ENCODE measurements at places on chromosomes 2 and 18.

- peak; percentile 19 for DNase-seq
These were observed 31.1 kb downstream of the NAB1 start for GRCh38 chr2:190679813-190680591.

- DNase-seq, result no peak
These were observed 2.9 kb downstream of the ATP6V1B1 start for GRCh38 chr2:70938586-70938950.

DNA sequence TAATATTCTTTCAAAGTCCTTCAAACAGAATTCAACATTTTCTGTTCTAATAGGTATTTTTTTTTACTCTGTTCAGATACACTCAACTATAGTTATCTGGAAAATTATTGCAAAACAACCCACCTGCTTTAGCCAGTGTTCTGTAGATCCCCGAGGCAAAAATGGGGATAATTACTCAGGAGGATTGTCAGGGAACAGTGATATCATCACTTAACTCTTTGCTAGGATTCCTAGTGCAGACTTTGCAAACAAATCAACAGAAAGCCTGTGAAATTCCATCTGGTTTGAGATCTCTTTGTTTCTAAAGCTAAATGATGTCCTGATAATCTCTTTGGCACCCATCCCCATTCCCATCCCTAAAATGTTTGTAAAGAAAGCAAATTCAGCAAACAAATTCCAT, 413.6 kb upstream of the MEIS1 start:
- no peak for DNase-seq

DNA sequence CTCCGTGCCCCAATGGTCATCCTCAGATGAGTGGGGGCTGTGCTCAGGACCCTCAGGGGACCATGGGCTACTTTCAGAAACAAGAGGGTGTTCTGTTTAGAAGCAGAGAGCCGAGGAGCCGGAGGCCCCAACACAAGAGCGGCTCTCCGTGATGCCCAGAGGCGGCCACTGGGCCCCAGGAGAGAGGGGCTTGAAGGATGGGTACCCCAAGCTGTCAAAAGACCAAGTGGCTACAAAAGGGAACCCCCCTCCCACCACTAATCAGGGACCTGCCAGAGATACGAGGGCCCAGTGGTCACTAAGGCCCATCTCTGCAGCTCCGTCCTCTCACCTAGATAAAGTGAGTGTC, 93.6 kb downstream of the HDAC4 start:
- no peak for DNase-seq

DNA sequence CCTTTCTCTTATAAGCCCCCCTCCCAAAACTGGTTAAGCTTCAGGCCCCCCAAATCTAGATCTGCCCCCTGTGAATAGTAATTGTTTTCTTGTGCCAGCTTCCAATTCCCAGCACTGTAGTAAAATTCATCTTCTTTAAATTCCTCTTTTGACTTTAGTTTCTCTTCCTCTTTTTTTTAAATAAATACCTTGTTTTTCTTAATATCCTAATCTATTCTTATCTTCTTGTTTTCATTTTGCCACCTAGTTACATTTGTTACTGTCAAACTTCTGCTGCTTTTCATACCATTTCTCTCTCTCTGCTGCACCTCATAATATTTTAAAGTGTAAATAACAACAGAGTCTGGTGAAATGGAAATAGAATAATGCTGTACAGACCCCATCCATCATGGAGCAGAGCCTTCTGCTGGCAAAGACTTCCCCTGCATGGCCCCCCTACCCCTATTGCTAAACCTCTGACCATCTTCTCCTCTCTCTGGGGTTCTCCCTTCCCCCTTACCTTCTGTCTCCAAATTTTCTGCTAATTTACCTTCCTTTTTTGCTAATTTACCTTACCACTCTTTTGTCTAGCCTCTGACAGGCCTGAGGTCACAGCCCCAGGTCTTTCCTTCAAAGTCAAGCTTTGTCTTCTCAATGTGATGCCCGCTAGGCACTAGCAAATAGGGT, 94.9 kb upstream of the PAPOLG start:
- DNase-seq, result no peak

DNA sequence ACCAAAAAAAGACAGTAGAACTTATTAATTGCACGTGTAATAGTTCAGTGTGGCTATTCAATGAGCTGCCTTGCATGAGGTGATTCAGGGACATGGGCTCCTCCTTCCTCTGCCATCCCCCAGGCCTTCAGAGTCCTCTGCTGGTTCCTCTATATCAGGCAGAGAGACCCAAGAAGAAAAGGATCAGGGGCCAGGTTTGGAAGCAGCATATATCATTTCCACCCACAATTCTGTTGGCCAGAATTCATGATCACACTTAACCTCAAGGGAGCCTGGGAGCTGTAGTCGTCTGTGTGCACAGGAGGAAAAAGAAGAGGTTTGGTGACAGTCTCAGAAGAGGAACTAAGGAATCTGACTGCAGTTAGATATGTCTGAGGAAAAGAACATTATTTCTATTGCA, 114.0 kb upstream of the GLS start:
- DNase-seq, result no peak

- DNase-seq, result no peak
These were observed 23.2 kb downstream of the SPEG start for GRCh38 chr2:219457784-219458369.

GRCh38 chr18:29841631-29842030, 1200.9 kb downstream of the DSC3 start:
- DNase-seq, result no peak

DNA sequence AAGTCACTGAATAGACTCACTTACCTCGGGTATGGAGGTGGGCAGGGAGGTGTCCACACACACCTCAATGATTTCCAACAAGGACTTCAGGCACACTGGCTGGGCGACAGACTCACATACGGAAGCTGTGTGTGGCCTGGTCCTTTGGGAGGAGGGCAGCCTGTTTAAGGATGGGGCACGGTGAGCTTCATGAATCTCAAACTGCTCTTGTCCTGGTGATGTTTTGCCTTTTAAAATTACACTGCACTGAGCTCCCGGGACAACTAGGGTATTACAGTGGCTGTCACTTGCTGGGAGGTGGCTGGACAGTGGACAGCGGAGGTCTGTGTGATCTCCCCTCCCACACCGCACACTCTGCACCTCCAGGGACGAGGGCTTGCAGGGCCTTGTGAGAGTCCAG, 211.6 kb downstream of the SNTG2 start:
- DNase-seq, result no peak

DNA sequence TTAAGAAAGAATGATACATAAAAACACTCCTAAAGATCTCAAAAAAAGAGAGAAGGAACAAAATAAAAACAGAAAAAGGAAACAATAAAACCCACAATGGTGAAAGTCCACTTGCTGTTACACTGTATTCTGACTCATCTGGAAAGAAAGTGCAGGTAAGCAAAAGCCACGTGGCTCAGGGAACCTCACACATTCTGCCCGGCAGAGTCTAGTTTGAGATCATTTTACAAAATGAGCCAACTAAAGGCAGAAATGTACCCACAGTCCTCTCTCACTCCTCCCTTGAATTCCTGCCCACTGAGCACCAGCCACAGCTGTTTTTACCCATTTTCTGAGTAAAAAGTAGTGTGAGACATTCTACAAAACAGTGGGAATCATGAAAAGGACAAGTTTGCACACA, 10.0 kb downstream of the KCNH7 start:
- no peak for DNase-seq

- no peak for DNase-seq
These were observed 242.4 kb downstream of the LPIN1 start for GRCh38 chr2:11988691-11989353.

GRCh38 chr2:95275601-95276243, 1.5 kb downstream of the PROM2 start:
- DNase-seq, result no peak

- DNase-seq, result peak; percentile 14
These were observed 37.3 kb upstream of the TANK start for GRCh38 chr2:161122772-161123530.

DNA sequence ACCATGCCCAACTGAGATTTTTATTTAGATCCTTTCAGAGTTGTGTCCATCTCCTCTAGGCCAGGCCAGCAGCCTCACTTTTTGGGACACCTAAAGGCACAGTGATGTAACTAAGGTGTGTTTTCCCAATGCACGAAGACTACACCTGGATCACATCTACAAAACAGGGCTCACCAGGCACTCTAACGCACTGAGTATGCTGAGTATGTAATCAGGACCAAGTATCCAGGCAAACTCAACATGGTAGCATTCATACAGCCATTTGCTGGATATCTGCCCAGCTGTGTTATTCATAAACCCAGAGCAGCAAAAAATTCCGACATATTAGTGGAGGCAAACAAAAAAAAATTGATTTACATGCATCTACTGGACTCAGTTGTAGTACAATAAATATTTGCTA, 33.8 kb downstream of the LPIN2 start:
- DNase-seq, result no peak

- no peak for DNase-seq
These were observed 396.4 kb upstream of the TNP1 start for GRCh38 chr2:217256251-217256650.

- no peak for DNase-seq
These were observed 18.4 kb upstream of the VIT start for GRCh38 chr2:36677996-36678605.

GRCh38 chr2:107108556-107108955, 222.6 kb upstream of the ST6GAL2 start:
- DNase-seq, result no peak

GRCh38 chr18:73842795-73843394, 304.7 kb downstream of the FBXO15 start:
- DNase-seq, result peak; percentile 13

DNA sequence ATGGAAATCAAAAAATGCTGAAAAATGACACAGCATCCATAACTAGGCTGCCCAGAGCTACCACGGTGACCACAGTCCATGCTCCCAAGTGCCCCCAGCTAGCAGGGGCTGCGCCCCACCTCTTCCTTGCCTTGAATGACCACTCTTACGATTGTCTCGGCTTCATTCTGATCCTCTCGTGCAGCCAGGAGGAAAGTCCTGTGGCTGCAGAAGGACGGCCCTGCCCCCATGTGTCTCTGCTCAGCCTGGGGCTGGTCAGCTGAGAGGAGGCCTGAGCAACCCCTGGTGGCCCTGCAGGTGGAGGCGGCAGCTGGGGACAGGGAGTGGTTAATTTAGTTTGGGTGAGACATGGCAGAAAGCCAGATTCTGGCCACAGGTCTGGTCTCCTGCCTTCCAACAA, 54.3 kb downstream of the KCNF1 start:
- DNase-seq, result no peak

- DNase-seq, result no peak
These were observed 1.1 kb downstream of the DIPK1C start for GRCh38 chr18:74456017-74456348.

DNA sequence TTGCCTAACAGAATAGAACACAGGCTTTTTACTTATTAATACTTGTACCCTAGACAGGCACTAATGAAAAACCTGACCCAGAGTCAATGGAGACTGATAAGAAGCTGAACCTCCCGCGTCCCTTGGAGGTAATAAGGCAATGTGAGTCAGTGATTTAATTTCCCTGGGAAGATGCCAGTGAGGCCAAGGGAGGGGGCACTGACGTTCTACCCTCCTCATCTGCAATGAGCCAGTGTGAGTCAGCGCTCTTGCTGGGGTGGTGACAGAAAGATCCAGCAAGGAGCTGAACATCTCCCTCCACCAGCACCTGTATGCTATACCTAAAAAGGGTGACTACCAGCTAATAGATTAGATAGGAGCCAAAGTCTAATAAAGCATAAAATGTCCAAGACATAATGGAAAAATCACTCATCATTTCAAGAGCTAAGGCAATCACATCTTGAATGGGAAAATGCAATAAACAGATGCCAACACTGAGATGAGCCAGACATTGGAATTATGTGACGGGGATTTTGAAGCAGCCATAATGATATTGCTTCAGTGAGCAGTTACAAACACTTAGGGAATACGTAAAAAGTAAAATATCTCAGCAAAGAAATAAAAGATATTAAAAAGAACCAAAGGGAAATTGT, 116.9 kb downstream of the TPGS2 start:
- DNase-seq, result no peak

DNA sequence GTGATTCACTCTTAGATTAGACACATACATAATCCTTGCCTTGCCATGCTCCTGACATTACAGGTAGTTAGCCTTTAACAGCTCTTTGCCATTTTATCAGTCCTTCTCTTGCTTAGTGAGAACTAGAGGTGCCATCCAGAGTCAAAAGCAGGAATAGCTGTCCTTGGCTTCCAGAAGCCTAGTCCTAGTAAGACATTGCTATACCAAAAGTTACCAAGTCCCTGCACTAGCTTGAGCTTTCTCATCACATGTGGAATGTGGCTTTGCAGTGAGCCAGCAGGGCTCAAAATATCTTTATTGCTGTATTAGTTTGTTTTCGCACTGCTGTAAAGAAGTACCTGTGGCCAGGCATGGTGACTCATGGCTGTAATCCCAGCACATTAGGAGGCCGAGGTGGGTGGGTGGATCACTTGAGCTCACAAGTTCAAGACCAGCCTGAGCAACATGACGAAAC, 104.7 kb upstream of the NOSTRIN start:
- DNase-seq, result no peak

DNA sequence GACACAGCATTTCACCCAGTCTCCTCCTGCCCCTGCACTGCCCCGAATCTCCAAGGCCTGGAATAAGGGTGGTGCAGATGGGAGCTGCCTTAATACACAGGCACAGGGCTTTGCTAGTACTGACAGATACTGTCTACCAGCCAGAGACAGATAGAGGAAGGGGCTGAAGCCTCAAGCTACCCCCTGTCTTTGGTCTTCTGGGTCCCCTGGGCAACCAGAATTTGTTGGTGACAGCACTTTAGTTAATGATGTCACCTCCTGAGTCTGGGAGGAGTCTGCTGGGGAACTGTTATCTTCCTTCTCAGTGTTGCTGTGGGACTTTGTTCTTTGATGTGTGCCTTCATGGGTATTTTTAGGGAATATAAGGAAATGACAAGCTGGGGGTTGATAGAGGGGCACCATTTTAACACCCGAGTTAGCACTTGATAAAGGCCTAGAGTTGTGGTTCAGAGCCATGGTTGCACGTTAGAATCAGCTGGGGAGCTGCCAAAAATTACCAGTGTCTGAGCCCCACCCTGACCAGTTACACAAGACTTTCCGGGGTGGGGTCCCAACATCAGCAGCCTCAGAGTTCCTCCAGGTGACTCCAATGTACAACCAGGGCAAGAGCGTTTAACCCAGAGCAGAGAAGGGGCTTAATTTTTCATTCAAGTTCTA, 136.8 kb downstream of the SMAD7 start:
- no peak for DNase-seq

DNA sequence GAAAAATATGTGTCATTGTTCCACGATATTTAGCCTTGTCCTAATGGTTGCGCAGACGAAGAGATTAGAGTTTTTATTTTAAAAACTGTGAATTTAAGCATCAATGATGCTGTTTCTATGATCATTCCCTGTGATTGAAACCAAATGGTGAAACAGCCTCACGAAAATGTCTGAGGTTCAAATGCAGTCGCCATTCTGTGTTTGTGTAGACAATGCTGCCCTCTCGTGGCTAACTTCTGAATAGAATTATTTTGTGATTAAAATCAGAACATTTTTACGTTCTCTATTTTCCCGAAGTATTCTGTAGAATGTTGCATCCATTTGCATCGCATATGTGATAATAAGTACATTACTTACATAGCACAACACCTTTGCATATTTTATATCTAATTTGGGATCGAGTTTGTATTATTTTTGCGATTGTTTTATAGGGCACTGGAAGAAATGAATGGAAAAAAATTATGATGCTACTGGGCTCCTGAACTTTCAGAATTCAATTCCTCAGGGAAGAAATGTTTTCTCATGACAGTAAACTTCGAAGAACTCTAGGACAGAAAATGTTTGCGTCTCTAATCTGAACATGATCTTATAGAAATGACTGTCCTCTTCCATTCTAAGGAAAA, 54.8 kb upstream of the CREB1 start:
- peak; percentile 4 for DNase-seq

- DNase-seq, result peak; percentile 35
These were observed 1.6 kb downstream of the SMAD7 start for GRCh38 chr18:48949050-48949605.

GRCh38 chr2:46117994-46118393, 179.2 kb upstream of the EPAS1 start:
- DNase-seq, result no peak

Data from stimulated activated naive CD4-positive, alpha-beta T cell treated with Interleukin-2 at 50 U/mL for 16 hours (primary cell).